ENCODE measurements at places on chromosomes 2 and 18. TPM values are rescaled to one million over a fixed set of nuclear protein-coding genes. Genes with fewer than 3 reads are reported as not detected.

GRCh38 chr2:120307482-120307881 is 38.5 kb upstream of the INHBB start:
- DNase-seq: no peak

DNA sequence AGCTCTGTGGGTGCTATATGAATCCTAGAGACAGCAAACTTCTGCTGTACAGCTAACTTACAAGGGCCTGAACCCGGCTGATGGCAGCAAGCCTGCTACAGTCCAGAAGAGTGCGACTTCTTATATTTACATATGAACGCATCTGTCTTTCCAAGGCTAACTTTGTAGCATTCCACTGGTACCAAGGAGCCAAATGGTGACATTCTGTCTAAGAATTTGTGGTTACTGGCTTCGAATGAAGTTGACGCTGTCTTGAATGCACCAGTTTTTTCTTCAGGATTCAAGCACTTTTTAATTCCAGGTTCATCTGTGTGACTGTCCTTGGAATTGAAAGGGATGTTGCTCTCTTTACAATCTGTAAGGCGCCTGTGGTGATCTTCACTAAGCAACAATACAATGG is 42.4 kb downstream of the THUMPD2 start:
- DNase-seq: no peak

The G6PC2 gene
- not detected for total RNA-seq

DNA sequence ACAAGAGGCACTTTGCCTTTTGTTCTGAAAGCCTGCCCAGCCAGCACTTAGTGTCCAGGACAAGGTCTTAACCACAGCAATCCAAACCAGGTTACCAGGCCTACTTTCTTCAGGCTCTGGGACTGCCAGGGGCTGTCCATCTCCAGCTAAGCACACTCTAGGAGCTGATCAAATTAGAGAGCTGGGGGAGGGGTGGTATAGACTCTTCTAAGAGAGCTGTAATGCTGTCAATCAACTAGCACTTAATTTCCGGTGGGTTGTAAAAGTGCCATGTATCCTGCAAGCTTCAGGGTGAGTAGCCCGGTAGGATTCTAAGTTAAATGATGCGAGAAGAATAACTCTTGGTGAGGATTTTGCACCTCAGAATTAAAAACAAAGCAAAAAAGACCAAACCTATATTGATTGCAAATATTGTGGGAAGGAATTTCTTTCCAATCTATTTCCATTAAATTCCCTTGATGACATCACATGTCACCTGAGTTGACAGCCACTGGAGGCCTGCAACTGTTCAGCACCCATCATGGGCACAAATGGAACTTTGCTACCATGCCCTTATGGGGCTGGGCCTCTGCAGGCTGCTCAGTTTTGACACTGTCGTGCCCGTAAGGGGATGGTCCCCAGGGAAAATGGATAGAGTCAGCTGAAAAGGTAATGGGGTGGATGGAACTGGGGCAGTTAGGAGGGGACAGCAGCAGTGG is 8.7 kb upstream of the COX7A2L start:
- no peak for DNase-seq

DNA sequence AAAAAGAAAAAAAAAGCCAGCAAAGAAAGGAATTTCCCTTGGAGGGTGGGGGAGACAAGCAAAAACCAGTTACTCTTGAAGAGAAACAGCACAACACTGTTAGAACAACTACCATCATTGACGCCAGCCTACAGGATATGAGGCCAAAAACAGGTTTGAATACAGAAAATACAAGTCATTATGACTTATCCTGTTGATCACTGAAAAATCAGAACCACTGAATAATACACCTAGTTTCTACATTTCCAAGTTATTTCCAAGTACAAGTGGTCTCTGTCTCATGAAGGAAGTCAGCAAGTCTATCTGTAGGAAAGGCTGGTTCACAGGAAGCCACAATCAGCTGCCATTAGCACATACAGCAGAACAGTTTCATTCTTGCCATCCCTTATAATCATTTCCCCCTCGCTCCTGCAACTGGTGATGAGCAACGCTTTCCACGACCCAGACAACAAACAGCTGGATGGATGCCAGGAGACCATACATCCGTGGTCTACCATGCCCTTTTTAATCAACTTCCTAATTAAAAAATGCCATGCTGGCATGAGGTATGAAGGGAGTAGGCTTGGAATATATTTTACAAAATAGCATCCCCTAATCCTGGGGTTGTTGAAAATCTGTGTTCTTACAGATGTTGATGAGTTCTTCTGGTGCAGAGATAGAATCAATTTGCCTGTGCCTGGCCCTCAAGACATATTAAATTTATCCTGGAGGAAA is 10.4 kb downstream of the MYT1L start:
- DNase-seq: no peak

The RTP5 gene
- not detected for total RNA-seq

The LRATD1 gene
- 2.3 TPM for total RNA-seq

DNA sequence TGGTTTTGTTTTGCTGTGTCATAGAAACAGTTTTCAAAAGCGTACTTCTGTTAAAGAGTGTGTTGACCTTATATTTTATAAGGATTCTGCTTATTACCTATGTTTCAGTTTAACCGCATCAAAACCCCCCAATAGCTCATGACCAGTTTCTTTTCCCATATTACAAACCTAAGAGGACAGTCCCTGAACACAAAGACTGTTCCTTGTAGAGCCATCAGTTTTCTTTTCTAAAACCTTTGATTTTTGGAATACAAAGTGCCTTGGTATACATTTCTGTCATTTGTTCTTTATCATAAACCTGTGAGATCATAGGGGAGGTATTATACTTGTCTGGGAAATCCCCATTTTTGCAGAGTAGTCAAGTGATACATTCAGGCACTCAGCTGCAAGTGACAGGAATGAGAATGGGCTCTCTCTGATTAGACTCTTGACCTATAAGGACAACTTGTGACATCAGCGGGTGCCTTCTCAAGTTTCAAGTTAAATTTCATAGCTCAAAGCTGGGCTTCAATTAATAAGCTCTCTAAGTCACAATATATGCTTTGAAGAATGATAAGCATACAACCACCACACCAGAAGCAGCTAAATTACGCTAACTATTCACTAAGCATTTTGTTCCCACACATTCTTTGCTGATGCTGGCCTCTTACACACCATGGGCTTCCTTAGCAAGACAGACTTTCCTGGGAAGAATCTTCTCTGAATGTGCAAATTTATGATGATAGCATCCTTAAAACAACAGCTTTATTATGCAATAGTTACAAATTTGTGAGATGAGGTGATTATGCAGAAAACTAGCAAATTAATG is 97.5 kb upstream of the CD302 start:
- no peak for DNase-seq
